ENCODE measurements at places on chromosomes 12 and 14.
A peak's percentile ranks its signal among the peaks of the same experiment; 100 is the strongest.

DNA sequence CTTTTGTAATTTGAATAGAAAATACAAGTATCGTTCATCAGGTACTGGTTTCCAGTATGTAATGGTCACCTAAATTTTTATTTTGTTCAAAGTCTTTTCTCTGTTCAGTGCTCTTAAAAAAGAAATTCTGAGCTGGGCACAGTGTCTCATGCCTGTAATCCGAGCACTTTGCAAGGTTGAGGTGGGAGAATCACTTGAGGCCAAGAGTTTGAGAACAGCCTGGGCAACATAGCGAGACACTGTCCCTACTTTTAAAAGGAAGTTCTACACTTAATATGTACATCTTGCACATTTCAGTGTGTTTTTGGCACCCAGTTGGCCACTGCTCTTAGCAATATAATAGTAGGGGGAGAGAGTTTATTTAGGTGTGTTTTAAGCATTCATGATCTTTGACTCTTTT lies 27.9 kb downstream of the PCNX1 start:
- no peak overlapping the region for H3K4me3 ChIP-seq
- H3K27me3 ChIP-seq, result no peaks in the 10 kb centered on the region
- DNase-seq, result no peak
- H3K4me1 ChIP-seq, result peaks cover 63% of the 10 kb centered on the region
- H3K27ac ChIP-seq, result peak overlapping the region; percentile 85

DNA sequence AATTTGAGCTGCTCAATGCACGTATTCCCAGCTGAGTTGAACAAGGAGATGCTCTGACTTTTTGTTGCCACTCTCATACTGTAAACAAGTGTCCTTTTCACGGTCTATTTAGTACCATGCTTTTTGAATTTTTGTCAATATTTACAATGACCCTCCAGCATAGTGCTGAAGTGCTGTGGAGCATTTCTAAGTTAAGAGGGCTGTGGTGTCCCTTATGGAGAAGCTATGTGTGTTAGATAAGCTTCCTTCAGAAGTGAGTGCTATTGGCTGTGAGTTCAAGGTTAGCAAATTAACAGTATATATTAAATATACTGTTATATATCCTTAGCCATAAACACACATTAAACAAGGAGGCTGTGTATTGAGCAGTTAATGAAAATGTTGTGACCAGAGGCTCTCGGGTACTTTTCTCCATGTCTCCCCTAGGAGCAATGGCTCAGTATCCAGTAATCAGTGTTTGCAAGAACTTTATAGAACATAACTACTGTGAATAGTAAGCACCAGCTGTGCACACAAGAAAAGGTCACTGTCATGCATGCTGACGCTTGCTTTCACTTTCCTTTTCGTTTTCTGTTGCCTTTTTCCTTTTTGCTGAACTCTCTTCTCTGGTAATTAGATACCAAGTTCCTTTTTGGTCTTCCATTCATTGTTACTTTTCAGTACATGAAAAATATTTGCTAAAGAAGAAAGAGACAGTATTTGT lies 187.2 kb upstream of the NEDD1 start:
- no peaks in the 10 kb centered on the region for H3K27me3 ChIP-seq
- peaks cover 14% of the 10 kb centered on the region for H3K4me1 ChIP-seq
- peak; percentile 46 for DNase-seq
- peak overlapping the region; percentile 84 for H3K4me3 ChIP-seq
- H3K36me3 ChIP-seq, result no peaks in the 10 kb centered on the region
- H3K27ac ChIP-seq, result peak overlapping the region; percentile 94

DNA sequence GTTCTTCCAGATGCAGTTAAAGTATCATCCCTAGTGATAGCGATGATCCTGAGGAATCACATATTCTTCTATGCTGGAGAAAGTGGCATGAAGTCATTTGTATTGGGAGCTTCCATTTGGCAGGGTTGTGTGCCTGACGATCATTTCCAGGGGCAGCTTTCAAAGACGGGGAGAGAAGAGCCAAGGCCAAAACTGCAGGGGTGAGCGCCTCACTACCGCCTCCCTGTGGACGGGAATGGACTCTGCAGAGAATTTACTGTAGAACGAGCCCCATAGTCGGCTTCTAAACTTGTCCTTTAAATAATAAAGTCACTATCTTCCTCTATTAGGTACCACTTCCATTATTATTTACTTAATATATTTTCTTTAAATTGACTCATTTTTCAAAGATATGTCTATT lies 555.9 kb upstream of the TMEM132C start:
- H3K4me3 ChIP-seq, result no peak overlapping the region
- no peaks in the 10 kb centered on the region for H3K27me3 ChIP-seq
- no peaks in the 10 kb centered on the region for H3K4me1 ChIP-seq

- no peaks in the 10 kb centered on the region for H3K36me3 ChIP-seq
- DNase-seq, result no peak
- no peak overlapping the region for H3K4me3 ChIP-seq
- H3K27me3 ChIP-seq, result peaks cover 4% of the 10 kb centered on the region
Observed at GRCh38 chr12:62898526-62898925, 36.4 kb downstream of the PPM1H start.

GRCh38 chr14:30521899-30522736 lies 36.8 kb upstream of the G2E3 start:
- no peak for DNase-seq
- H3K27ac ChIP-seq, result no peak overlapping the region
- no peaks in the 10 kb centered on the region for H3K36me3 ChIP-seq
- H3K4me1 ChIP-seq, result peaks cover 9% of the 10 kb centered on the region

DNA sequence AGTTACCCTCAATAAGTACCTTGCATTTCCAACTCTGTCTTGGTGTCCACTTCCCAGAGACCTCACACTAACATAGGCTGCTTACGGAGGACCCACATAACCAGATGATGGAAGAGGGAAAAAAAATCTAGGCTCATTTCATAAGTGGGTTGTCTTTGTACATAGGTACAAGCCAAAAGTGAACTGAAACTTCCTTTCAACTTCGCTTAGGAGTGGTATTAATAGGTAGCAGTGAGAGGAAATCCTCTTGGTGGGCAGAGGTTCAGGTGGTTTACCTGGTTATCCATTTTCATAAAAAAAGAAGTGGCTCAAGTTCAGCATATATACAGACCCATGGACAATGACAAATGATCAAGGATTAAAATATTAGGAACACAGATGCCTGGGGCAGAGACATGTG lies 35.8 kb upstream of the RNU6-7 start:
- DNase-seq, result no peak
- H3K36me3 ChIP-seq, result no peaks in the 10 kb centered on the region
- H3K27ac ChIP-seq, result no peak overlapping the region
- no peak overlapping the region for H3K4me3 ChIP-seq

DNA sequence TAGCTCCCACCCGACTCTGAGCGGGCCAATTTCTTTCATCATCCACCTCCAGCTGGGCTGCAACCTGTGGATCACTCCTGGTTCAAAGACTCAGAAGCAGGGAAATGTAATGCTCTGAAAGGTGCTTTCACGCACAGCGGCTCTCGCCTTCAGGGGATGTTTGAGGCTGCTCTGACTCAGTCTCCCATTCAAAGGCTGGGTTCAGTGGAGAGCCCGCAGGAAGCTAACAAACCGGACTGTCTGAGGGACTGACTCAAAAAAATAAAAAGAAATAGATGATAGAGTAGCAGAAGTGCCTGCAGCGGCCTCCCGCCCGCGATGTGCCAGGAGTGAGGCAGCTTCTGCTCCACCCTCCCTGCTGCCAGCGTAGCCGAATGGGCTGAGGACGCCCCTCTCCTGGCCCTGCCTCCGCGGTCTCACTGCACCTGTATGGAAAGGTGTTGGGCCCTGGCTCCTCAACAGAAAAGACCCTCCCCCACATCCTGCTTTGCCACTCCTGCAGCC lies 98.0 kb downstream of the GCH1 start:
- H3K27ac ChIP-seq, result no peak overlapping the region
- no peak for DNase-seq
- H3K27me3 ChIP-seq, result peaks cover 67% of the 10 kb centered on the region
- H3K4me1 ChIP-seq, result peaks cover 4% of the 10 kb centered on the region

DNA sequence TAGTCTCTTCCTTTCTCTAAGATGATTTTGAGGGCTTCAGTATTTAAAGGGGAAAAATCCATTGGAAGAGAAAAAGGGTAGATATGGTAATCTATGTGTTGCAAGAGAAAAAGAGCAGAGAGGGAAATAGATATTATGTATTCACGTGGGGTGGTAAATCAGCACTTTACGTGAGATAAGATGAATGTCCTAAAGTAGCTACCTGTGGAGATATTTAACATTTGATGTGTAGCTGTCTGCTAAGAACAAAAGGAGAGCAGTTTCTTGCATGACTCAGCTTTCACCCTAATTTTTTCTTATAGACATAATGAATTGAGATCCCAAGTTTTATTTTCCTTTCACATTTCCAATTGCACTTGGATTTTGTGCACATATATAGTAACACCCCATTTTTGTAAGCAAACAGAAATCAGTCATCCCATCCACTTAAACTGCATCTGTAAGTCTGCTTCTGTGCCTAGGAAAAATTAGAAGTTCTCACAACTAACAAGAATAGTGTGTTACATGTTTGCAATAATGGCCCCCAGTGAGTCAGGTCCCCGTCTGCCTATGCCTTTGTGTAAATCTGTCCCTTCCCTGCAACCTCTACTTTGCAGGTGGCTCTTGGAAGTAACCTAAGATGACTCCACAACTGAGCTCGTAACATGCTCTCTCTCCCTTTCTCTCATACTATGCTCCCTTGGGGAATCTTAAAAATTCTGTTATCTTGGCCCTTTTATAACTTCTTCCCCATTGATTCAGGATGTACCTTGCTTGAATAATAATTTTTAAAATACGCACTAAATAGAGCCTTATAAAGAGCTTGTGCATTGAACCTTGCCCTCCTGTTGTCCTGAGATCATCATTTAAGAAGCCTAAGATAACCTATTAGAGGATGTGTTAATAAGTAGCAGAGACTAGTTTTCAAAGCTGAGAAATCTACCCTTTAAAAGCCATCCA lies 3.7 kb downstream of the TMTC3 start:
- H3K27me3 ChIP-seq, result no peaks in the 10 kb centered on the region
- DNase-seq, result no peak
- no peaks in the 10 kb centered on the region for H3K36me3 ChIP-seq

GRCh38 chr12:87676731-87677130 lies 352.5 kb downstream of the C12orf50 start:
- no peaks in the 10 kb centered on the region for H3K36me3 ChIP-seq
- no peaks in the 10 kb centered on the region for H3K4me1 ChIP-seq
- no peak overlapping the region for H3K4me3 ChIP-seq
- H3K27ac ChIP-seq, result no peak overlapping the region
- no peaks in the 10 kb centered on the region for H3K27me3 ChIP-seq
- no peak for DNase-seq

DNA sequence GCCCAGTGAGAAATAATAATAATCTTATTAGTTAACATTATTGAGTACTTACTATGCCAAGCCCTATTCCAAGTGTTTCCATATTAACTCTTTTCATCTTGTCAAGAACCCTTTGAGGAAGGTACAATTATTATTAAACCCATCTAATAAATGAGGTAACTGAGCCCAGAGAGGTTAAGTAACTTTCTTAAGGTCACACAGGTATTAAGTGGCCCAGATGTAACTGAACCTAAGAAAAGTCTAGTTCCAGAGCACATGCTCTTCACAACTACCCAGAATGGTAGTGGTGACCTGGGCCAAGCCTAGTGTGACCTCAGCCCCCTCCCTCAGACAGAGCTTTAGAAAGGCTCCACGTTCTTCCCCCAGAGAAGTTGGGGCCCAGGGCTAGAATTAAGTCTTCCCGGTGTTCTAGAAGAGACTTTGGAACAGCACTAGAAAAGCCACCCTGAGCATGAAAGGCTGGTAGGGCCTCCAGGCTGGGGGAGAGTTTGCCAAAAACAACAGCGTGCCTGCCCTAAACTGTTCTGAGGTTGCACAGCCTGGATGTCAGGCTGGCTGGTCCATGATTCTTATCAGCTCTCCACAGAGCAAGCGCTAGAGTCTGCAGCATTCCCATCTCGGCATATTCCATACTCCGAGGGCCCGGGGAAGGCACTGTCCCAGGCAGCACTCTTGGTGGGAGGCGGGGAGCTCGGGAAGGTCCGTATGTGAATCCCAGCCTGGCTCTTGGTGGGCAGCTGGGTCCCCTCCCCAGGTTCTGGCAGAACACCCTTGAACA lies 41.3 kb upstream of the CTDSP2 start:
- H3K36me3 ChIP-seq, result peaks cover 3% of the 10 kb centered on the region
- no peak for DNase-seq
- H3K4me1 ChIP-seq, result peaks cover 20% of the 10 kb centered on the region
- H3K4me3 ChIP-seq, result no peak overlapping the region
- peaks cover 25% of the 10 kb centered on the region for H3K27me3 ChIP-seq
- no peak overlapping the region for H3K27ac ChIP-seq

- DNase-seq, result no peak
- no peak overlapping the region for H3K27ac ChIP-seq
- no peaks in the 10 kb centered on the region for H3K27me3 ChIP-seq
- no peaks in the 10 kb centered on the region for H3K36me3 ChIP-seq
- H3K4me1 ChIP-seq, result no peaks in the 10 kb centered on the region
Observed at GRCh38 chr14:81669308-81669707, 135.7 kb upstream of the SEL1L start.

GRCh38 chr14:94536836-94537235 lies 24.4 kb upstream of the SERPINA4 start:
- H3K4me3 ChIP-seq, result no peak overlapping the region
- H3K36me3 ChIP-seq, result no peaks in the 10 kb centered on the region
- no peak for DNase-seq
- peaks cover 2% of the 10 kb centered on the region for H3K4me1 ChIP-seq
- no peak overlapping the region for H3K27ac ChIP-seq

- DNase-seq, result no peak
- H3K4me3 ChIP-seq, result no peak overlapping the region
- peaks cover 19% of the 10 kb centered on the region for H3K4me1 ChIP-seq
- no peak overlapping the region for H3K27ac ChIP-seq
Observed at GRCh38 chr12:54222609-54223008, 33.8 kb upstream of the SMUG1 start.

- peaks cover 5% of the 10 kb centered on the region for H3K4me1 ChIP-seq
- H3K27me3 ChIP-seq, result peaks cover 19% of the 10 kb centered on the region
- H3K36me3 ChIP-seq, result no peaks in the 10 kb centered on the region
- no peak overlapping the region for H3K27ac ChIP-seq
- DNase-seq, result no peak
Observed at GRCh38 chr12:58419196-58419760, 477.9 kb downstream of the ATP23 start.

- H3K27me3 ChIP-seq, result no peaks in the 10 kb centered on the region
- no peak overlapping the region for H3K27ac ChIP-seq
- peaks cover 27% of the 10 kb centered on the region for H3K4me1 ChIP-seq
- DNase-seq, result no peak
- no peak overlapping the region for H3K4me3 ChIP-seq
- H3K36me3 ChIP-seq, result peaks cover 39% of the 10 kb centered on the region
Observed at GRCh38 chr14:102333795-102334705, 14.5 kb downstream of the ZNF839 start.

Data from activated naive CD4-positive, alpha-beta T cell treated with anti-CD3 and anti-CD28 coated beads, Interleukin-2, amount 10 ng/mL, durations not matched to agents 7 days and 5 days (primary cell).